ENCODE measurements at places on chromosomes 11 and 22.

- no peak for DNase-seq
These were observed 308.0 kb upstream of the ZC3H12C start for GRCh38 chr11:109785198-109785597.

GRCh38 chr11:43440486-43440885 lies 81.8 kb downstream of the TTC17 start:
- no peak for DNase-seq

GRCh38 chr11:73313652-73314051 lies 5.6 kb downstream of the ARHGEF17 start:
- DNase-seq = no peak

DNA sequence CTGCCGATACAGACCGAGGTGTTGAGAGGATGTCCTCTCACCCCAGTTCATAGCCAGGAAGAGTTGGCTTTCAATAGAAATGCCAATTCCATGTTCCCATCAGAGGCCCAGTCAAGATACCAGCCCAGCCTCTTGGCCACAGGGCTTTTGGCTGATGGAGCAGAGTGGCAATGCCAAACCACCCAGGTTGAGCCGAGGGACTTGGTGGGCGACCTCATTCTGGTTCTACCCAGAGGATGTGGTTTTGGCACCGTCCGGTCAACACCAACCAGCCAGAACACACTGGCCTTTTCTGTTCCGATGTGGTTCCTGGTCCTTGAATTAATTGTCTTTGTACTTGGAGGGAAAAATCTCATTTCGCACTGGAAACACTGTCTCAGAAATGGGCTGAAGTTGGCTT lies 60.5 kb downstream of the COMMD9 start:
- DNase-seq = no peak

DNA sequence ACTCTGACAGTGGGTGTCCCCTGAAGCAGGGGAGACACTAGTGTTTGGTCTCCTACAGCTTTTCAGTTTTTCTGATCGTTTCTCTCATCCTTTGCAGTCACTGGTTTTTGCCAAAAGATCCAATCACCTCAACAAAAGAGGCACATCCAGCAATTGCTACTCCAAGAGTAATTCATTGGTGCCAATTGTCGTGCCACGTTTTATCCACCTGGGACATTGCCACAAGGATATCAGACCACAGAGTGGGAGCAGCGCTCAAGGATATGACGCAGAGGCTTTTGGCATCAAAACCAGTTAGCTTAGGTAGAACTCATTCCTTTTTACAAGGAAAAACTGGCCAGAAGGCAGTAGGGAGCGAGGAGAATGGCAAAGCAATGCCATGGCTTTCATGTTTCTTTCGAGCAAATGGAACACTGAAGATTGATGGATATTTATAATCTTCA lies 40.9 kb upstream of the BLID start:
- DNase-seq = no peak

DNA sequence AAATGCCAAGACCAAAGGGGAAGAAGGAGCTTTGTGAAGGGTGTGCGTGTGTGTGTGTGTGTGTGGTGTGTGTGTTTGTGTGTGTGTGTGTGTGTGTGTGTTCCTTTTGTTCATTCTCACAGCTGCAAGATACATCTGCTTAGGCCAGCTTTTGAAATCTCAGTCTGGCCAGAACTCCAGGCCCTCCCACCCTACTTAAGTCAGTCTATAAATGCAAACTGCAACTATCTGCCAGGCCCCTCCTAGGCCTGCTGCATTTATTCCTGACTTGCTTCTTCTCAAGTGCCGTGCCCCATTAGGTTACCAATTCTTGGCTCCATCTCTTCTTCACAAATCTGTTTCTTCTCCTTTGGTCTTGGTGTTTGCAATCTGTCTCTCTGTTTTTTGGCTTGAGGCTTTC lies 21.6 kb upstream of the RIC3 start:
- DNase-seq = no peak
